ENCODE measurements at places on chromosomes 5 and 9.

- DNase-seq = no peak
Observed at GRCh38 chr5:134524826-134525682, at the start of gene JADE2. TSS of gene JADE2 (plus strand) at chr5:134525670. CDS start at chr5:134535858, 10,188 bp downstream.

- DNase-seq = no peak
Observed at GRCh38 chr9:125889112-125889475, 141.9 kb downstream of the PBX3 start.

DNA sequence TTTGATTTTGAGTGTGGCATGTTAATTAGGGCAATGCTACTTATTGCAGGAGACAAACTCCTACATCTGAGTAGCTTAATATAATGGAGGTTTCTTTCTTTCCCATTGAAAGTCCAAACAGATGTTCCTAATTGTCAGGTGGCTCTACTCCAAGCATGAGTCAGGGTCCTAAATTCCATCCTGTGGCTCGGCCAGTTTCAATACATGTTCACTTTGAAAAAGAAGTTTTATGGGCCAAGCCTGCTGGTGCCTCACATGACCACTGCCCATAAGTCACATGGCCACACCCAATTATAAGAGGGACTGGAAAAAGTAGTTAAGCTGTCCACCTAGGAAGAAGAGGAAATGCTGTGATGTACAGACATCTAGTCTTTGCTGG, 170.4 kb downstream of the ARRDC3 start:
- no peak for DNase-seq

GRCh38 chr9:95422650-95423049, 94.1 kb downstream of the PTCH1 start:
- no peak for DNase-seq

DNA sequence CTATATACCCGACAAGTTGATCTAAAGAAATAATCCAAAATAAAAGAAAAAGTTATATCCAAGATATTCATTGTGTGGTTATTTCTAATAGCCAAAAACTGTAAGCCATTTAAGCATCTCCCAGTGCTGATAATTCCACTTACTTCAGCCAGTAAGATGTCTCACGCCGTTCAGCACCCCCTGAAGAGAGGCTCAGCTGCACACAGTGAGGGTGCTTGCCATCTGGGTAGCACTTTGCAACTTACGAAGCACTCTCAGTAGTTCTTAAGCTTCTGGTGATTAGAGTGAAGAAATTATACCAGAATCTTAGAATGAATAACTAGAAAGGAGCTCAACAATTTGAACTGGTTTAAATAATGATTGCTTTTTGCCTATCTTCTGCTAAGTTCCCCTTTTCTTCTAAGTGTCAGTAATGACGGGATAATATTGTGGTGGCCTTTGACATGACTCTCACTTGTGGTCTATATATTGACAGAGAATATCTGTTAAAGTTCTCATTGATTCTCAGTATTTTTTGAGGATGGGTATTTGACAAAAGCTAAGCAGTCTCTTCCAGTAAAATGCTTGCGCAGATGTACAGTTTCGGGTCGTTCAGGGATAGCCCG, 26.2 kb upstream of the LTC4S start:
- DNase-seq = no peak

DNA sequence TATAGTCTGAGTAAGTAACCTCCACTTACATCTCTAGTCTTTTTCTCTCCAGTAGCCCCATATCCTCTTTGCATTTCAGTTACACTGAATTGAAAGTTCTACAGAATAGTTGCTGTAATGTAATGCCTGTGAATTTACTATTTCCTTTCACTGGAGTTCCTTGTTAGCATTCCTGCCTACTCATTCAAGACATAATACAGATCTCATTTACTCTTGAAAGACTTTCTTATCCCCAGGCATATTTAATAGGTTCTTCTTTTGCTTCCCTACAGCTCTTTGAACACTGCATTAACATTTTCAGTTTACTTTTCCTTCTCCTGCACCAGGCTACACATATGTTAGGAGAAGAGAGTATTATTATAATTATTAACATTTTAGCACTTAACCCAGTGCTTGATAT, 87.6 kb upstream of the OR13F1 start:
- no peak for DNase-seq

- no peak for DNase-seq
Observed at GRCh38 chr5:95617057-95617456, 2.8 kb upstream of the GPR150 start.

GRCh38 chr5:1098986-1099597, 12.8 kb downstream of the SLC12A7 start:
- DNase-seq = no peak

DNA sequence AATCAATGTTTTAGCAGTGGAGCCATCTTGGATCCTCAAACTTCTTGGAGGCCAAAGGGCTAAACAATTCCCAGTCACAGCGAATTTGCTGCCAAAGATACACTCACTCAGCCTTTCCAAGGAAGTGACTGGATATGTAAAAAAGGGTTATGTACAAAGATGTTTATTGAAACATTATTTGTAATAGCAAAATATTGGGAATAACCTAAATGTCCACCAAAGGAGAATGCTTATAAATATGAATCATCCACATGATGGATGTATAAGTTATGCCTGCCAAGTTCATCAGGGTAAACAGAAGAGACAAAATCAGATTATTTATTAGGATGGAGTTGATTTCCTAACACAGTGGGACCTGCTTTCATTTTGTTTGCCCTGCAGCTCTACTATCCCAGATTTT, 145.2 kb upstream of the ABCA1 start:
- no peak for DNase-seq

- no peak for DNase-seq
Observed at GRCh38 chr5:1446602-1447343, 1.5 kb upstream of the SLC6A3 start.

GRCh38 chr5:17396247-17396646, 101.8 kb upstream of the TAF11L2 start:
- DNase-seq = no peak
